ENCODE measurements at places on chromosomes 5 and 9. TPM values are rescaled to one million over a fixed set of nuclear protein-coding genes. Genes with fewer than 3 reads are reported as not detected.

The NACC2 gene
- total RNA-seq: 23.5 TPM

The SLC28A3 gene
- 0.02 TPM for total RNA-seq

The BRINP1 gene
- 0.14 TPM for total RNA-seq

The SCGB3A2 gene
- total RNA-seq: not detected

The RFESD gene
- 1.2 TPM for total RNA-seq

The PPP3R2 gene
- not detected for total RNA-seq

The RANBP3L gene
- total RNA-seq: not detected

The ADGRD2 gene
- total RNA-seq: not detected

The SHOC1 gene
- total RNA-seq: 0.02 TPM

The COQ4 gene
- total RNA-seq: 58.3 TPM

The ADAMTS19 gene
- total RNA-seq: not detected

The PRPF4 gene
- total RNA-seq: 60.3 TPM

The IFNA2 gene
- total RNA-seq: not detected

The MRPL22 gene
- 57.6 TPM for total RNA-seq

The SLC34A1 gene
- total RNA-seq: not detected

The DNAH5 gene
- total RNA-seq: 2.0 TPM

The PARP8 gene
- total RNA-seq: 0.11 TPM
